ENCODE measurements at places on chromosomes 6 and 20.

DNA sequence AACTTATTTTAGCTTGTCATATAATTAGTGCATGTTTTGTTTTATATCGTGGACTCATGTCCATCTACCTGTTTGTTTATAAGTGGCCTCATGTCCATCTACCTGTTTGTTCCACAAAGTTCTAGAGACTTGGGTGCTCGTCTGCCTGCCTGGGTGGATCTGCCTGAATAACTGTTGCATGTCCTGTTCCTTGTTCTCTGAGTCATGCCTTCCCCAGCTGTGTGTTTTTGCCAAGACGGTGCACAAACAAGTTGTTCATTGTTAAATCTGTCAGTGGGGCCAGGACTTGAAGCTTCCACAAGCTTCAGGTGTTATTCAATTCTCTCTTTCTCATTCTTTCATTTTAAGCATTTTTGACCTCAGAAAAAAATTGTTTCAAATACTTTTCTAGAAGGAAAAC is 358.0 kb upstream of the CITED2 start:
- DNase-seq: no peak

- DNase-seq: no peak
Observed at GRCh38 chr20:32638848-32639247, 34.9 kb downstream of the C20orf203 start.

DNA sequence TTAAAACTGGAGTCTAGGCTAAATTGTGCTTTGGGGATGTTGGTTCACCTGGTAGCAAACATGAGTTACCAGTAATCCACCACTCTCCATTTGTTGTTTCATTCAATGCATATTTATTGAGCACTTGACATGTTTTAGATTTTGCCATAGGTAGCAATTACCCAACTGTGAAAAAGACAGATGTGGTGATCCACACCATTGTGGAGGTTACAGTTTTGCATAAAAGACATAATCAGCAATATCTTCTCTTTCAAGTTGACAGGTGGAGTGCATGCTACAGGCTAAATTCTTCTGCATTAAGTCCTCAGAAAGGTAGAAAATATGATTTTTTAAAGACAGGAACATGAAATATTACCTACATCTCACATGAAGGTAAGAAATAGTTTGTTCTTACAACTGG is 143.0 kb upstream of the TSHZ2 start:
- no peak for DNase-seq

DNA sequence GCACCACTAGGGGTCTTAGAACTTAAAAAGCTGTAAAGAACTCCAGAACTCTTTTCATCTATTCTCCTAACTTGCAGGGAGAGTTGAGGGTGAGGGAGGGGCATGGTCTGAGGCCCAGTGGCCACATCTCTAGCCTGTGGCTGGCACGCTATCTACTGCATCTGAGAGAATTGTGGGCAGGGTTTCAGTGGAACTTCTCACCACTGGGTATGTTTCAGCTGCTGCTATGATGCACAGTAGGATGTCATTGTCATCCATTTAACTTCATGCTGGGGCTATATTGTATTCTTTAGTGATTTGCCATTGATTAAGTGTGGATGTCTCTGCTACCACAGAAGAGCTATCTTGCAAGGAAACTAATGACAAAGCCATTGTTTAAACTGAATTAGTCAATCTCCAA is 4.5 kb downstream of the TMEM14A start:
- DNase-seq: no peak

DNA sequence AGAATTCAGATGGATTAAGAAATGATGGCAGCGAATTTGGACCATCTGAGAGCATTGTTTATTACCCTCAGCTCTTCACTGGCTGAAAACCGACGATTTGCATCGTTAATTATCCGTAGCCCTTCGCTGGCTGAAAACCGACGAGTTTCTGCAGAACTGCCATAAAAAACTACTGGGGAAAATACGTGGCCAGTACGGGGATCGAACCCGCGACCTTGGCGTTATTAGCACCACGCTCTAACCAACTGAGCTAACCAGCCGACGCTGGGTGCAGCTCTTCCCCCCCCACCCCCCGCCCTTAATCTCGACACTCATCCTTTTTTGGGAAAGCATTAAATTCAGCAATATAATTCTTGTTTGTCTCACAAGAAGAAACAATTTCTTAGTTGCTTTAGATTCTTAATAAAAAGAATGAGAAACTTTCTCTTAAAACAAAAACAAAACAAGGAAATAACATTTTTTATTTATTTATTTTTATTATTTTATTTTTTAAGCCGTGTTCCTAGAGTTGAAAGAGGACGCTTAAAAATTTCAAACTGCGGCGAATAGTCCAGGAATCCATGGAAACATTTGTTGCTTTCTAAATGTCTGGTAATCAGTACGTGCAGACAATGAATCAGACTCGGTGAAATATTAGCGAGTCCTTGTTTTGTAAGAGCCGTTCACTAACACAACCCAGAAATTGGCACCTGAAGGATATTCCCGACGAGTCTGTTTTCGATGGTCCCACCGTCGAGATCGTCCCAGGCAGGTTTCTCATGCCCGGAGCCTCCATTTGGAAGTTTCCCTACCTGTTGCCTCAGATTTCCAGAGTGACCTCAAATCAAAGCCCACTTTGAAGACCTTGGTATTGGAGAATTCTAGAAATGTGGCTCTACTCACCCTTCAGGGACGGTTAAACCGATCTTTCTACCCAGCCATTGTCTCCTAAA is 27.8 kb downstream of the PRSS16 start:
- no peak for DNase-seq

- DNase-seq: no peak
Observed at GRCh38 chr6:165833355-165833754, 170.3 kb upstream of the PDE10A start.

DNA sequence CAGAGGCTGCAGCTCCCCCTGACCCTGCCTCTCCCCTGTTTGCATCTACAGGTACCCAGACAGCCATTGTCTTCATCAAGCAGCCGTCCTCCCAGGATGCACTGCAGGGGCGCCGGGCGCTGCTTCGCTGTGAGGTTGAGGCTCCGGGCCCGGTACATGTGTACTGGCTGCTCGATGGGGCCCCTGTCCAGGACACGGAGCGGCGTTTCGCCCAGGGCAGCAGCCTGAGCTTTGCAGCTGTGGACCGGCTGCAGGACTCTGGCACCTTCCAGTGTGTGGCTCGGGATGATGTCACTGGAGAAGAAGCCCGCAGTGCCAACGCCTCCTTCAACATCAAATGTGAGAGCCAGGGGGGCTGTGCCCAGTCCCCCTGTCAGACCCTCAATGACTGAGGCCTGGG is 42.1 kb upstream of the SRF start:
- DNase-seq: no peak

- DNase-seq: no peak
Observed at GRCh38 chr6:159577564-159577963, 115.5 kb downstream of the SOD2 start.

- no peak for DNase-seq
Observed at GRCh38 chr6:37866590-37867507, 47.3 kb downstream of the ZFAND3 start.

DNA sequence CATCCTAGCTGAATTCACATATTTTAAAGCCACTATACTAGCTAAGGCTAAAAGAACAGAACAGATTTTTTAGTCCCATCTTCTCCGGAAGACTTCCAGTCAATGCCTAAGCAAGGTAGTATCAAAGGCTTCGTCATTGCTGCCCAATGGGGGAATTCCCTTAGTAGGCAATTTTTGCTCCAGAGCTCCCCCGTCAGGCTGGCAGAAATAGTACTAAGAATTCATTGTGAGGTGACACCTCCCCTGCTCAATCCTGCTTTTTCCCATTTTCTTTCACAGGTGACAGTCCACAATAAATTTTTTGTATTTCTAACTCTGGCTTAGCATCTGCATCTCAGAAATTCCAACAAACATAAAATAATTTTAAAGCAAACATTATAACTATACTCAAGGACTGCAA is 52.8 kb upstream of the SRSF6 start:
- DNase-seq: no peak

DNA sequence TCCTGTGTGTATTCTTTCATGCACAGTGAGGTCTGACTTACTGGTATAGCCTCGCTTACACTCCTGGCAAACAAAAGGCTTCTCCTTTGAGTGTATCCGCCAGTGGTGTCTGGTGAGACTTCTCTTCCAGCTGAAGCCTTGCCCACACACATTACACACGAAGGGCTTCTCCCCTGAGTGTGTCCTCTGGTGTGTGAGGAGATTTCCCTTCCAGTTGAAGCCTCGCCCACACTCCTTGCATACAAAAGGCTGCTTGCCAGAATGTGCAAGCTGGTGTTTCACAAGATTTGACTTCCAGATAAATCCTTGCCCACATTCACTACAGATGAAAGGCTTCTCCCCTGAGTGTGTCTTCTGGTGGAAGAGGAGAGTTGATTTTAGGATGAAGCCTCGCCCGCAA is 21.5 kb downstream of the ZNF337 start:
- no peak for DNase-seq

DNA sequence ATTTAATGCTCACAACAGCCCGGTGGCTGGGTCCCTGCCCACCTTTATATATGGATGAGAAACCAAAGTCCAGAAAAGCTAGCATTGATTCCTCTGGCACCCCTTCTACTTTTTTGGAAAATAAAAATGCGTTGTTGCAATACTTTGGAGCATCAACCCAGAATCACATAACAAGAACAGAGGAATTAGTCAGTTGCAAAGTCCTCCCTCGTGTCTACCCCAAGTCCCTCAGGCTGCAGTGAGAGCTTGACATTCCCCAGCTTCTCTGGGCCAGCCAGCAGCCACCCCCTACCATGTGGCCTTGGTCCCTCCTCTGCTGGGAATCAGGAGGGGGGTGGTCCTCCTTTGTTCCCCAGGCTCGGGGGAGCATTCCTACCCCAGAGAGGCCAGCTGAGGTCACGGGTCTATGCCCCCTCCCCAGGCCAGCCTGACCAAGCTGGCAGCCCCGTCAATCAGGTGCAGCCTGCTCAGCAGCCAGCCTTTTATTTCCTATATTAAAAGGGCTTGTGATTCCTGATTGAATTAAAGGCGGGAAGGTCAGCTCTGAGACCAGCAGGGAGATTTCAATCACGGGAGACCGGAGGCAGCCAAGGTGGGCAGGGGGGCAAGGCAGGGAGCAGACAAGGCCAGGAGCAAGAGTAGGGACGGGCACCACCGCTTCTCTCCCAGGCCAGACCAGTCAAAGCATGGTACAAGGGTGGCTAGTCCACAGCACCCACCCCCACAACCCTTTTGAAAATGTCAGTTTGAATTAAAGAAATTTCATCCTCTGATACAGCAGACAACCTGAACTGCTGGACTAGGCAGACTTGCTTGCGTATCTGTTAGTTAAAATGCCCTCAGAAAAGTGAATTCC is 158.9 kb downstream of the MRPL14 start:
- no peak for DNase-seq

GRCh38 chr20:62791301-62792181 is 4.7 kb upstream of the MRGBP start:
- DNase-seq: peak; percentile 91

- DNase-seq: no peak
Observed at GRCh38 chr6:79117752-79118151, 39.7 kb upstream of the PHIP start.

- no peak for DNase-seq
Observed at GRCh38 chr6:132498638-132499037, 14.3 kb downstream of the STX7 start.

GRCh38 chr6:166541876-166542579 is 44.5 kb downstream of the RAMACL start:
- DNase-seq: no peak

GRCh38 chr6:12909833-12910232 is 193.3 kb downstream of the PHACTR1 start:
- no peak for DNase-seq

GRCh38 chr6:105851606-105852005 is 234.5 kb upstream of the PRDM1 start:
- DNase-seq: no peak

DNA sequence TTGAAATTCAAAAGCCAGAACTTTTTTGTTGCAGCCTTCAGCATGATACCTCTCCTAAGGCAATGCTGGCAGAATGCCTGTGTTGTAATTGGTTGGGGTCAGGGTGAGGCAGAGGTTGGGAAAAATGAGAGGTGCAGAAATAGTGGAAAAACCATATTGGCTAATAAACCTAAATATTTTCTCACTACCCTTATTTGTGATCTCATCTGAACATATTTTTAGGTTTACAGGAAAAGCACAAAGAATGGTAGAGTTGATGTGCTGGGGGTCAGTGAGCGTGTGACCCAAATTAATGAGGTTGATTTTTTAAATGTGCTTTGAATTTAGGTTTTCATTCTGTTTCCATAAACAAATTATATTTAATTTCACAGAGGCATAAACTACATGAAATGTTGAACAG is 437.3 kb downstream of the HDGFL1 start:
- no peak for DNase-seq

GRCh38 chr6:106161893-106162292 is 75.8 kb downstream of the PRDM1 start:
- DNase-seq: no peak
